ENCODE measurements at places on chromosomes 7 and 10.

DNA sequence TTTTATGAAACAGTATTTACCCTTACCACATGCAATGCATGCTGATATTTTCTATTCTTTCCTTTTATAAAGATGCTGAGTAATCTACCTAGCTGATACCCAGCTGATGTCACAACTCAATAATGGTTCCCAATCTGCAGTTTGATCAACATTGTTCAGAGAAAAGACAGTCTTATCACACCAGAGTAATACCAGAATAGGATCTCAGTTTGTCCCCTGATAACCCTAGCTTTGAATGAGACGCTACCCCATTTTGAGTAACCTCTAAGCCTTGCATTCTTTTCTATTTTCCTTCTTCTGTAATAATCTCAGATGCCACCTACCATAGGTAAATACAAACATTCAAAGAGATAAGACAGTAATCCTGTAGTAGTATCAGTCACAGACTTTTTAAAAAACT, 99.6 kb upstream of the RELN start:
- no peak for DNase-seq

DNA sequence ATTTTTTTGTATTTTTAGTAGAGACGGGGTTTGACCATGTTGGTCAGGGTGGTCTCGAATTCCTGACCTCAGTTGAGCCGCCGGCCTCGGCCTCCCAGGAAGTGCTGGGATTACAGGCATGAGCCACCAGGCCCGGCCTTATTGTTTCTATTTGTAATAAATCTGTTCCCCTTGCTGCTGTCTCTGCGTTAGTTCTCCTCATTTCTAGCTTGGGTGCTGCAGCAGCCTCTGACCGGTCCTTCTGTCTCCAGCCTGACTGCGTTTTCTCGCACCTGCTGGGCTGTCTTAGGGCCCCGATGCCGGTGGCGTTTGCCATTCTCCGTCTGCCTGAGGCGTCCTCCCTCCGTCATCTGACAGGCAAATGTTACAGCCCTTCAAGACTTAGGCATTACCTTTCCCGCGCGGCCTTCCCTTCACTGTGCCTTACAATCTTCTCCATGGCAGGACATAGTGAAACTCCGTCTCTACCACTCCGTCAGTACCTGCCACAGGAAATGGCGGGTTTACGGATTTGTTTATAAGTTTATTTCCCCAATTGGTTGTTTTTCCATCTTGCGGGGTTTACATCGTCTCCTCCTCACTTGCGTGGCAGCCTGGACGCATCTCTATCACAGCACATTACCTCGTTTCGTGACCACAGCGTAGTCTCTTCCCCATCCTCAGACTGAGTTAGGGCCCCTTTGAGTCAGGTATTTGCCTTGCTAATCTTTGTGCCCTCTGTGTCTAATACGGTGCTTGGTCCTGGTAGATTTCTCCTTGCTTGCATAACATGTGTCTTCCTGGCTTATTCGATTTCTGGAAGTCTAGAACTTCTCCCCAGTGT, 2.3 kb upstream of the GIMAP8 start:
- no peak for DNase-seq

DNA sequence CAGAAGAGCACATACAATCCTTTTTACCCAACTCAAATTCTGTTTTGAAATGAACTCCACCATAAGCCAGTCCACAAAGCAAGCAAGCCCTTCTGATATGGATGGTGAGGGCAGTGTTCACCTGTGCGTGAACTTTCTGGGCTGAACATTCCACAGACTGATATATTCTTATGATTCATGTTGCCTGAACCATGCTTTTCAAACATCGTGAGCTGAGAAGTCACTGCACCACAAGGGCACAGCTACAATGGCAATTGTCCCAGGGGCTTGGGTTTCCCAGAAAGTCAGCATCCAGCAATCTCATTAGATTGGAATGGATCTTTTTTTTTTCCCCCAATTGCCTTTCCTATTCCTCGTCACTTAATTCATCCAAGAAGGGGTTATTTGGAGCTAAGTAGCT, 86.9 kb upstream of the ZNF438 start:
- DNase-seq, result no peak

DNA sequence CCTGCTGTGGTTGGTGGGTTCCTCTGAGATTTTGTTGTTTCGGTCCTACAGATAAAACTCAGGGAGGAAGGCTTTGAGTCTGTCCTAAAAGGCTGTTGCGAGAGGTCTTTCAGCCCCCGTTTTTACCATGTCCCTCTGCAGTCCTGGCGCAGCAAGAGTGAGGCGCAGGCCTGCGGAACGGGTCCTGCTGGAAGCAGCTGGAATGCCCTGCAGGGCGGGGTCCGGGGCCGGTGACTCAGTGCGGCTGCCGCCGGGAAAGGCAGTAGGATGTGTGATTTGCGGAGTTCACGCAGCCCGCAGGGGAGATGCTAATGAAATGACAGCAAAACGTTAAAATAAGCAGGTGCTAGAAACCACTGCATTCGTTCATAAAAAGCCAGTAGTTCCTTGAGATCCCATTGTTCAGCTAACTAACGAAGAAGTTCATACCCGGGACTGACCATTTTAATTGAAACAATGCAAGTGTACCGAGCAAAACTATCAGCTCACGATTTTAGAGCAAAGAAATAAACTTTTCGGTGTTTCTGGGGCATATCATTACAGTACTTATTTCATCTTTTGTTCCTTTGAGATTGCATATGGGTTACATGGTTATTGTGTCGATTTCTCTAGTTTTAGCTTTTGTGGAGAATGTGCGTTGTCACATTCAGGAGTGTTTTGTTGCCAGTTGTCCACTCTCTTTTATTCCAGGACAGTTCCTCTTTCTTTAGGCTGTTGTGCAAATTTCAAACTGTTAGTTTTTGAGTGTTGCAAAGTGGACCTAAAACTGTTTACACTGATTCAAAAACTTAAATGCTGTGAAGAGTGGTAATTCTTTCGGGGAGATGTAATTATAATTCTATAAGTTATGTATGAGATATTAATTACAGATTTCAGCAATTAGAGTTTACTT, 783 bp downstream of the ANLN start:
- peak; percentile 87 for DNase-seq

- peak; percentile 93 for DNase-seq
Observed at GRCh38 chr7:85186521-85187241, at the start of gene SEMA3D. TSS of gene SEMA3D (minus strand) at chr7:85187056. CDS start at chr7:85121891, 65,165 bp downstream.

GRCh38 chr7:47669178-47669891, 87.4 kb upstream of the TNS3 start:
- DNase-seq, result no peak

DNA sequence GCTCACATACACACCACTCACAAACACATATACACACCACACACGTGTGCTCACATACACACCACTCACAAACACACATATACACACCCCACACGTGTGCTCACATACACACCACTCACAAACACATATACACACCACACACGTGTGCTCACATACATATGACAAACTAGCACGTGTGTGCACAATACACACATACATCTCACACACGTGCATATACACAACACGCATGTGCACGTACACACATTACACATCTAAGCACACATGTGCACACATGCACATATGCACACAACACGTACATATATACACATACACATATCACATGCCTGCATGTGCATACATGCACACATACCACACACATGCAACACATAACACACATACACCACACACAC, 78.3 kb upstream of the FOXK1 start:
- no peak for DNase-seq

DNA sequence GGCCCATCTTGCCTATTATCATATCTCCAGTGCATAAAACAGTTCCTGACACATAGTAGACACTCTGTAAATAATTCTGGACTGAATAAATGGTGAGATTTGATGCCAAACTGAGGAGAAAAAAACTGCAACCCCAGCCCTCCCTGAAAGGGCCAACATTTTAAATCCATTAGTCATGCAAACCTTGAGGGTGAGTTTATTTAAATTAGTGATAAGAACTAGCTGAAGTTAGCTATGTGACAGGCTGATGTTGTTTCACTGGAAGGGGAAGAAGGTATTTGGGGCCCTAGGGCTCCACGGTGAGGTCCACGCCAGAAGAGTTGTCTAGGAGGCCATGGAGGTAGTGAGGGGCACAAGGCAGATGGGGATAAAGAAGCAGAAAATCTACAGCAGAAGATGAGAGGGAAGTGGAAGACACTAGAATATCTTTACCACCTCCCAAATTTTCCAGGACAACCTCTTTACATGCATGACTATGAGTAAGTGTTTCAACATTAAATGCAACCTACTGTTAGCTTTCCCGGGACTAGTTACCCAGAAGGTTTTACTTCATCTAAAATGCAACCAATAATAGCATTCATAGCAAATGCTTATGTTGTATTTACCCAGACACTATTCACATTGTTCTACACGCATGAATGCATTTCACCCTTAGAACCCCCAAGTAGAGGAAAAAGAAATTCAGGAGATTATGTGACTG, 183.2 kb upstream of the LYZL1 start:
- DNase-seq, result no peak

GRCh38 chr7:17071866-17072265, 190.1 kb upstream of the AGR3 start:
- no peak for DNase-seq

GRCh38 chr10:89458291-89458690, 43.9 kb downstream of the IFIT5 start:
- DNase-seq, result no peak

- DNase-seq, result no peak
Observed at GRCh38 chr7:50333221-50333651, 28.7 kb downstream of the IKZF1 start.

DNA sequence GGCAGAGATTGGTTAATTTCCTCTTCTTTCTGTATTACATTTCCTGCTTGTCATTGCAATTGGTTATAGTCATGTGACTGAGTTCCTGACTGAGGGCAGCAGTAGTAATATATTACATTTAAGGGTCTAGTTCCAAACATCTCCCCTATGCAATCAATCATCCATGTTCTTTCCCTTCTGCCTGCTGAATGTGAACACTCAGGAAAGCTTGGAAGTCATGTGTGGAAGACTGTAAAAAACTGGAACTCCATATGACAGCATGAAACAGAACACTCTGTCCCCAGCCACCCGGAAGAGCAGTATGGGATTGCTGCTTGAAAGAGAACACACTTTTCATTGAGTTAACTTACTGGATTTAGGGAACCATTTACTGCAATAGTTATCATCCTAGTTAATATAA, 459.7 kb upstream of the SEMA3A start:
- DNase-seq, result no peak

GRCh38 chr7:1842321-1843221, 172.5 kb downstream of the ELFN1 start:
- no peak for DNase-seq

Data from D341Med (cell line).